GM10248 (cell line): ENCODE measurements at places on chromosomes 5 and 9.

DNA sequence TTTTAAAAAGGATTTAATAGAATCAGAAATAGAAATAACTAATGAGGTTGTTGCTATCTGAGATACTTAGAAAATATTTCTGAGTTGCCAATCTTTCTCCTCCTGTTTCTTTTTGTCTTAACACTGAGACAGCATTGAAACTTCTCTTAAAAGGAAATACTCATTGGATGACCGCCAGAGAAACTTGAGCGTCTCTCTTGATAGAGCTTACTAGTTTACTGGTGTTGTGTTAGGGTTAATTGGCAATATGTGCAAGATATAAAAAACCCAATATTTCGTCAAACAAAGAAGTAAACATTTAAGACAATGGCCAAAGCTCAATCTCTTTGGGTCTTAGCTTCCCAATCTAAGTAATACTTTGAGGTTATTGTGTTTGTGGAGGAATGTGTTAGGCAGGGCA is 176.4 kb upstream of the CHD1 start:
- no peak for DNase-seq

GRCh38 chr5:134113902-134114875 is at the start of gene TCF7:
Gene TCF7, plus strand, starts transcription at chr5:134114681. Its CDS starts 226 bp downstream, at chr5:134114907.
- DNase-seq: peak; percentile 94

DNA sequence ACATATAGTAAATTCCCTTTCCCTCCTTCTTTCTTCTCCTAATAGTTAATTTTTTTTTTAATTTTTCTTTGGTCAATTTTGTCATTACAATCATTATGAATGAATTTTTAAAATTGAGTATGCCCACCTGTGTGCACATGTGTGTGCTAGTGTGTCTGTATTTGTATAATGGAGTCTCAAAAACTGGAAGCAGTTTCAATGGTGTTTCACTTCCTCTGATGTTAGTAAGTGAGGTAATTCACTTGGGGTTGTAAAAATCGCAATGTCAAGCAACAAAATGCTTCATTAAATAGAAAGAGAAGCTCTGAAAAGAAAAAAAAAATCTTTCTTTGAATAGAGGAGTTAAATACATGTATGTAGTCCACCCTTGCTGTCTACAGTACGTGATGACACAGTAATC is 1467.6 kb upstream of the NUDT12 start:
- DNase-seq: no peak

DNA sequence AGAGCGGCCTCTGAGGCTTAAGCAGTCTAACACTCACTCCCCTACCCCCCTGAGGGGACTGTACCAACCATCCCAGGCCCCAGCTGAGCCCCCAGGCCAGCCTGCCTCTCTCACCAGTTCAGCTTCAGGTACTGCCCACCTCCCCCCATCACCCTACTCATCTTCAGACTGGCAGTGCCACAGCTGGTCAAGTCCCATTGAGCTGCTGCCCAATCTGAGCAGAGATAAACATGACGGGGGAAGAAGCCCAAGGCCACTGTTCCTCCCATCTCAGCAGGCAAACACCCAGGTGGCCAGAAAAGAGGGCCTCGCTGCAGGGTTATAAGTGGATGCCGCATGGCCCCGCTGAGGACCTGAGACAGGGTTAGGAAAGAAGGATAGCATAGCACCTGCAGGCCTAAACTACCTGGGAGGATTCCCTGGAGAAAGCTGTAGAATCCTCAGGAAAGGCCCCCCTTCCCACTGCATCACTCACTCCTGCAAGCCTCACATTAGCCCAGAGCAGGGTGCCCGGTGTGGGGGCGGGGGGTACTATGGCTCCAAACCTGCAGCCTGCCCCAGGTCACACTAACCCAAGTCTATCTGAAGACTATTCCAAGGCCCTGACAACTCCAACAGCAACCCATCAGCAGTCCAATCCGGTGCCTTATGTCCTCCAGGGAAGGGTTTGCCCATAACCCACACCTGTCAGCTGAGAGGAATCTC is 3.6 kb downstream of the B4GALT1 start:
- no peak for DNase-seq

DNA sequence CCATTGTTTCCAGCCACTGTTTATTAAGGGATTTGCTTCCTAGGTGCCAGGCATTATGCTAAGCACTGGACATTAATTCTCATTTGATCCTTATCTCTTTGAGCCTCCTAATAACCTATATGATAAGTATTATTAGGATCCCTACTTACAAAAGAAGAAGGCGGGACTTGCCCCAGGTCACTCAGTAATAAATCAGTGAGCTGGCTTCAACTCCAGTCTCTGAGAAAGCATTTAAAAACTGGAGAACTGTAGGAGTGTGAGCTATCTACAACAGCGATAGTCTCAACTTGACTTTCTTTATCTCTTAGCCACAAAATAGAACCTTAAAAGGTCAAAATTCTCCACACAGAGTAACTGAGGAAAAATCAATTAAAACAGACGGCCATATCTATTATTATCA is 155.0 kb downstream of the GNAQ start:
- DNase-seq: no peak

DNA sequence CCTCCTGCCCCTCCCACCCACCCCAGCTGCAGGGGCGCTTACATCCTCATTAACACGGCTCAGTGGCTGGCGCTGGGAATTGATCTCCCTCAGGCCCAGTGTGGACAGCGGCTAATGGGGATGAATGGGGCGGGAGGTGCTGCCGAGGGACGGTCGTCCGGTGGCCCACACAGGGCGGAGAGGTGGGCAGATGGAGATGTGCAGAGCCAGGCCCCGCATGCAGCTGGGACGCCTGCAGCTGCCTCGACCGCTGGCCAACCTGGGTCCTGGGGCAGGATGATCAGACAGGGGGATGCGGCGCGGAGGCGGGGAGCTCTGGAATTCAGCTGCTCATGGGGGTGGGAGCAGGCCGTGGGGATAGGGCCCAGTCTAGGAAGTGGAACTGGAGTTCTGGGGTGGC is 17.6 kb downstream of the TSPAN17 start:
- no peak for DNase-seq
